ENCODE measurements at places on chromosomes 5 and 9. TPM values are rescaled to one million over a fixed set of nuclear protein-coding genes. Genes with fewer than 3 reads are reported as not detected.

The ACSL6 gene
- total RNA-seq: 0.04 TPM

The ISOC1 gene
- 59.0 TPM for total RNA-seq

The TMC1 gene
- total RNA-seq: not detected

The P4HA2 gene
- total RNA-seq: 11.9 TPM

DNA sequence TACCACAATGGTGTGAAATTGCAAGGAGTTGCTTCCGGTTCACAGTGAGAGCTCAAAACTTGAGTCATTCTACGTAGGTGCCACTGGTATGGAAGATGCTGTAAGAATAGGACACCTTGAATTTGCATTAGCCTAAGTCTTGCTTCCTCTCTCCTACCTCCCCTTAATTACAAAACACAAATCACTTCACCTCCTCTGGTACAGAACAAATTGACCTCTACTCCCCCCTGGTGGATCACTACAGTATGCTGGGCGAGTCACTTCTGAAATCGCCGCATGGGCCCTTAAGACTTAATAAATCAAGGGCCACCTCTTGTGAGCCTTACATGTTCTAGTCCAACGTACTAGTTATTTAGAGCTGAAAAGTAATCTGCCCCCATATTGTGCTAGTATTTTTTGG, 145.3 kb upstream of the SMARCA2 start:
- no peak overlapping the region for H3K4me3 ChIP-seq
- peaks cover 6% of the 10 kb centered on the region for H3K4me1 ChIP-seq
- DNase-seq: peak; percentile 83

GRCh38 chr9:9585920-9586319, 1026.9 kb downstream of the PTPRD start:
- no peak overlapping the region for H3K27ac ChIP-seq
- no peaks in the 10 kb centered on the region for H3K27me3 ChIP-seq
- DNase-seq: no peak
- no peaks in the 10 kb centered on the region for H3K4me1 ChIP-seq

DNA sequence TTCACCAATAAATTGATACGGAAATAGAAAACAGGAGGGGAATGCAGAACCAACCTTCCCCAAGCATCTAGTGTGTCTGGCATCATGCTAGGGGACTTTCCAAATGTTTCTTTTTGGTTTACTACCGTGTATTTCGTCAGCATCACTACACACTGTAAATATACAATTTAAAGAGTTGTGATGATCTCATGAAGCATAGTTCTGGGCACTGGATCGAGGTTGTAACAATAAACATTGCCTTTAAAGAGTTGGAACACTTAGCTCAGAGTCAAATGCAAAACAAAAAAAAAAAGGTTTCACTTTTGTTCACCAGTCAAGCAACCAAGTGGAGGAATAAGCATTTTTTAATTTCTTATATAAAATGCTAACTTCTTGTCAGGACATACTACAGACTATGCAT, 2.9 kb upstream of the SCAI start:
- H3K4me3 ChIP-seq: no peak overlapping the region
- no peaks in the 10 kb centered on the region for H3K27me3 ChIP-seq
- no peak for DNase-seq
- H3K4me1 ChIP-seq: no peaks in the 10 kb centered on the region
- H3K36me3 ChIP-seq: peaks cover 30% of the 10 kb centered on the region
- H3K27ac ChIP-seq: no peak overlapping the region

DNA sequence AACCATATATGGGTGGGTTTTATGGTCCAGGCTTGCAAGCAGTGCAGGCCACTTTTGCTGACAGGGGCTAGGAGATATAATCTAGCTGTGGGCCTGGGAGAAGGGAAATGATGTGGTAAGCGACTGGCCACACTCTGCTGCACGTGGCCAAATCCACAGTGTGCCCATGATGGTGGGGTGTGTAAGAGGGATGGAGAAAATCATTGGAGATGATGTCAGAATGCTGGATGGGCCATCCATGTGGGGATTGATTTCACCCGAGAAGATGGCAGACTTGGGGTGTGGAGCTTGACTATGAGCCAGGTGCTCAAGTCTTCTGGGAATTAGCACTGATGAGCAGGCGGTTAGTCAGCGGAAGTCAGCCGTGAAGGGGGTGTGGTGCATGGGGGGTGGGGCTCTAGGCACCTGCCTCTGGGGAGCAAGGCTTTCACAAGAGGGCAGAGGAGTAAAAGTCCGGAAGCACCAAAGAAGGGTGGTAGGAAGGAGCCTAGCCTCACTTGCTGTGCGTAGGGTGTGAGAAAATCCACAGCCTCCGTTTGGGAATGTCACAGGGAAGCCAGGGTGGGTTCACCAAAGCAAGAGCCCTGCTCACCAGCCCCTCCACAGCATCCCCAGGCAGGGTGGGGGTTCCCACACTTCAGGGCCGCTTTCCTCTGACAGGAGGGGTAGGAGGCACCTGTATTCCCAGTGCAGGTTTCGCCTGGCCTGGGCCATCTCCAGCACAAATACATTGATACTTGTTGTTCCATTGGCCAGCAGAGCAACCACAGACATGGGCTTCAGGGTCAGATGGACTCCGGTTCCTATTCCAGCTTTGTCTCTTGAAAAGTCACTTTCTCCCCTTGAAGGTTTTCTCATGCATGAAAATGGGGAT, 44.5 kb upstream of the ANGPTL2 start:
- no peak for DNase-seq
- H3K4me1 ChIP-seq: no peaks in the 10 kb centered on the region
- no peaks in the 10 kb centered on the region for H3K27me3 ChIP-seq
- H3K36me3 ChIP-seq: no peaks in the 10 kb centered on the region
- H3K27ac ChIP-seq: no peak overlapping the region
- no peak overlapping the region for H3K4me3 ChIP-seq

DNA sequence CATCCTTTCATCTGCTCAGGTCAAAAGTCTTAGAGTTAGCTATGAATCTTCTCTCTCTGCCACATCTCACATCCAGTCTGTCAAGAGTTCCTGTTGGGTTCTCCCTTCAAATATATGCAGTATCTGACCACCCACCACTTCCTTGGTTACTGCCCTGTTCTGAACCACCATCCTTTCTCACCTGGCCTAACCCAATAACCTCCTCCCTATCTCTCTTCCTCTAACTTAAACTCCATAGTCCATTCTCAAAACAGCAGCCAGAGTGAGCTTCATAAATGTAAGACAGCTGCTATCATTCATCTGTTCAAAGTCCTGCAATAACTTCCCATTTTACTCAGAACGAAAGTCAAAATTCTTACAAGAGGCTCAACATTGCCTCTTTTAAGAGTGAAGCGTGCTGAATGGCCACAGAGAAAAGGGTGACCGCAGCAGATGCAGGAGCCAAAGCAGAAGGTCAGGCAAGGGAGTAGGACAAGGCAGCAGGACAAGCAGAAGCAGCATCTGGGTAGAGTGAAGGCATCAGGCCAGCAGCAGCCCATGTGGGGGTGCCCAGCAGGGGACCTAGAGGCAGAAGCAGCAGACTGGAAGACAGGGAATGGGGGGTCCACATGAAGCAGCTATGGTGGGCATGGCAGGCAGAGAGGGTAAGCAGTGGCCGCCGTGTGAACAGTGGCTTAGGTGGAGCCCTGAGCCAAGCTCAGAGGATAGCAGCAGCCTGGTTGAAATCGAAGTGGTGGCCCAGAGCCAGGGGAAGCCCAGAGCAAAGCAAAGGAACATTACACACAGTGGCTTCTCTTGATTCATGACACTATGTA, 39.3 kb upstream of the CDC42SE2 start:
- DNase-seq: no peak
- H3K27ac ChIP-seq: no peak overlapping the region
- no peak overlapping the region for H3K4me3 ChIP-seq
- H3K4me1 ChIP-seq: no peaks in the 10 kb centered on the region
- H3K36me3 ChIP-seq: no peaks in the 10 kb centered on the region

Measured in endodermal cell (in vitro differentiated cells).